ENCODE measurements at places on chromosomes 7 and 10.

DNA sequence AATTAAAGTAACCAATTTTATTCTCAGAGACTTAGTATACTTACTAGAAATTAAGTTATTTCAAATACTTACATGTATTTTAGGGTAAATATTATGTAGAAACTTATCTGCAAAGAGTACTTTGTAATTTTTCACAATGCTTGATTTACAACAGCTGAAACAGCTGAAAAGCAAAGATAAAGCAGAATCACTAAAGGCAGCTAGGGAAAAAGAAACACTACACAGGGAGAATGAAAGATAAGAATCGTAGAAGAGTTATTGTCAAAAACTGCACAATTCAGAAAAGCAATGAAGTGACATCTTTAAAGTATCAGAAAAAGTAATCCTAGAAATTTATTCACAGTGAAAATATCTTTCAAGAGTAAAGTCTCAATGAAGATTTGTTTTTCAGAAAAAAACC lies 69.7 kb upstream of the ZNF804B start:
- no peak for DNase-seq

- no peak for DNase-seq
Observed at GRCh38 chr10:90960355-90960814, 39.5 kb upstream of the ANKRD1 start.

DNA sequence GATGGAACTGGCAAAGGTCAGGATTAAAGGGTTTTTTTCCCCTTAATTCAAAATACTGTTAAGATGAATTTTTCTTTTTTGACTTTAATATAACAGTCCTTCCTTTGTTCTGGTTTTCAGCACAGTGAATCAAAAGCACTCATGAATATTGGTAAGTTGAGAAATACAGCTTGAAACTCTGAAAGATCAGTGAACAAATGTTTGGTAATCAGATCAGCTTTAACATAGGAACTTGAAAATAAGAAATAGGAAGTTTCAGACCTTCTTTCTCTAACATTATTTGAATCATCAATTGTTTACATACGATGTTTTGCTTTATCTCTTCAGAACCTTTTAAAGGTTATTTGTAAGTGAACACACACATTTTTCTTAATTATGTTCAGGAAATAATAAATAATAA lies 90.5 kb downstream of the SGMS1 start:
- DNase-seq = no peak

GRCh38 chr7:81803267-81803666 lies 33.4 kb upstream of the HGF start:
- no peak for DNase-seq

DNA sequence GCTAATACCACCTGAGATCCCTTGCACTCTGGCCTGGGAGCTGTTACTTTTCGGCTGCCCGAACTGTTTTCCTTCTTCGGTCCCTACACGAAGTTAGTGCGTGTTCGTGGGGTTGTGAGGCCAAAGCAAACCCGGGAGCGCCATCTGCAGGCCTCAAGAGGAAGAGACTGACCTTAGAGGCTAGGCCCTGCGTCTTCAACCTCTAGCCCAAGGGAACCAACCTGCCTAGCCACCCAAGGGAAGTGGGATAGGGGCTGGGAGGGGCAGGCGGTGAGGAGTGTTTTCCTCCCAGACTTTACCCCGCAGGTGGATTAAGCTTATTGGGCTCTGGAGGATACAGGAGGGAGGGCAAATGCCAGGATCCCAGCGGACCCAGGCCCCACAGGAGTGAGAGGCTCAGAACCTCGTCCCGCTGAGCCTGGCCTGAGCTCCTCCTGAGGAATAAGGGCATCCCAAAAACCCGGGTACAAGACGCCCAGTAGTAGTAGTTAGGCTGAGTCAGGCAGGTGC lies 1.7 kb upstream of the PAX2 start:
- DNase-seq = no peak

DNA sequence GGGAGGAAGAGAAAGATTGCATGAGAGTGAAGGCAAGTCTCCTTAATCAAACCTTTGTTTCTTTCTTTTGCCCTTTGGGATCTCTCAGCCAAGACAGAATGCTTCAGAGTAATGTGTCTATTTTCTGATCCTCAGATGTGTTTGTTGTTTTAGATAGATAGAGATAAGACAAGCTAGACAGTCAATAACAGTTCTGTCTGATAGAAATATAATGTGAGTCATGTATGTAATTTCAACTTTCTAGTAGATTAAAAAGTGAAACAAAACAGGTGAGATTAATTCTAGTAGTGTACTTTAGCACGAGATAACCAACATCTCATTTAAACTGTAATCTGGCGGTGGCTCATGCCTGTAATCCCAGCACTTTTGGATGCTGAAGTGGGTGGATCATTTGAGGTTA lies 159.2 kb downstream of the GATA3 start:
- no peak for DNase-seq

- DNase-seq = no peak
Observed at GRCh38 chr10:113880236-113880635, 25.8 kb downstream of the NHLRC2 start.

DNA sequence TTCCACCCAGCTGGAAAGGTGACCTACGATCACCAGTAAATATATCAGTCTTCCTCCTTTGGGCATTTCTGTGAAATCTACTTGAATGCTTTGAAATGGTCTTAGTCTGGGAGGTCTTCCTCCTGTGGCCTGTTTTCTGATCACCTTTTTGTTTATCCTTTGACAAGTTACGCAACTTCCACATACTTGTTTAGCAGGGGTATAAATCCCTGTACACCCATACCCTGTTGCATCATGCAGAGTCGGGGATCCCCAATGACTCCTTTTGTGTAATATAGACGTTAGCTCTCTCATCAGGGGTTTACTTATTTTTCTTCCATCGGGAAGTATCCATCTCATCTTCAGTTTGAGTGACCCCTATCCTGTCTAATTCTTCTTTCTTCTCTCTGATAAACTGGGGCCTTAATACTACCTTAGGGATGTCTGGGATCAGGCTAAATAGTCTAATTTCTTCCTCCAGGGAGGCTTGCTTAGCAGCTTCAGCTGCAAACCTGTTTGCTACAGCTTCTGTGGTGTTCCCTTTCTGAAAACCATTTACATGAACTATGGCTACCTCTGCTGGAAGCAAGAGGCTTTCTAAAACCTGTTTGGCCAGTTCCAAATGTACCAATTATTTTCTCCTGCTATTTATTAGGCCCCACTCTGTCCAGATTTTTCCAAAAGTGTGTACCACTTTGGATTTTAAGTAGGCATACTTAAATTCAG lies 25.8 kb downstream of the MAPK8 start:
- no peak for DNase-seq

- no peak for DNase-seq
Observed at GRCh38 chr10:58570979-58571378, 58.3 kb downstream of the BICC1 start.

GRCh38 chr10:1449021-1449420 lies 288.3 kb downstream of the ADARB2 start:
- DNase-seq = no peak

GRCh38 chr7:116810267-116811116 lies 51.9 kb upstream of the CAPZA2 start:
- DNase-seq = no peak

- no peak for DNase-seq
Observed at GRCh38 chr7:1384113-1384415, 75.2 kb downstream of the MICALL2 start.

DNA sequence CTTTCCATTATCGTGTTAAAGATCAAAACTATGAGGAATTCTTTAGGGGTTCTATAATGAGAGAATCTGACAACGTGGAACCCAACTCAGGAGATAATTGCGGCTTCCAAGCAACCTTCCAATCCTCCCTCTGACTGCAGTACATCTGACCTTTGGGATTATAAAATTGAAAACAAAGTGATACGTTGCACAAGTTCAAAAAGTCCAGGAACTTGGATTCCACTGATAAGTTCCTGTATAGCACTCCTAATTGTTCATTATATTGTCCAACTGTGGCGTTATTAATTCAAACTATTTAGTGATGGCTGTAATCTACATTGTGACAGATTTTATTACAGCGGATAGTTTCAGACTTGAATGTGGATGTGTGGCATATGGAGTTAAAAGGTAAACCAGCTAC lies 15.4 kb downstream of the MALRD1 start:
- DNase-seq = no peak

- no peak for DNase-seq
Observed at GRCh38 chr7:129438839-129439651, 4.8 kb downstream of the STRIP2 start.

GRCh38 chr7:80449836-80450235 lies 62.0 kb downstream of the GNAT3 start:
- DNase-seq = no peak

DNA sequence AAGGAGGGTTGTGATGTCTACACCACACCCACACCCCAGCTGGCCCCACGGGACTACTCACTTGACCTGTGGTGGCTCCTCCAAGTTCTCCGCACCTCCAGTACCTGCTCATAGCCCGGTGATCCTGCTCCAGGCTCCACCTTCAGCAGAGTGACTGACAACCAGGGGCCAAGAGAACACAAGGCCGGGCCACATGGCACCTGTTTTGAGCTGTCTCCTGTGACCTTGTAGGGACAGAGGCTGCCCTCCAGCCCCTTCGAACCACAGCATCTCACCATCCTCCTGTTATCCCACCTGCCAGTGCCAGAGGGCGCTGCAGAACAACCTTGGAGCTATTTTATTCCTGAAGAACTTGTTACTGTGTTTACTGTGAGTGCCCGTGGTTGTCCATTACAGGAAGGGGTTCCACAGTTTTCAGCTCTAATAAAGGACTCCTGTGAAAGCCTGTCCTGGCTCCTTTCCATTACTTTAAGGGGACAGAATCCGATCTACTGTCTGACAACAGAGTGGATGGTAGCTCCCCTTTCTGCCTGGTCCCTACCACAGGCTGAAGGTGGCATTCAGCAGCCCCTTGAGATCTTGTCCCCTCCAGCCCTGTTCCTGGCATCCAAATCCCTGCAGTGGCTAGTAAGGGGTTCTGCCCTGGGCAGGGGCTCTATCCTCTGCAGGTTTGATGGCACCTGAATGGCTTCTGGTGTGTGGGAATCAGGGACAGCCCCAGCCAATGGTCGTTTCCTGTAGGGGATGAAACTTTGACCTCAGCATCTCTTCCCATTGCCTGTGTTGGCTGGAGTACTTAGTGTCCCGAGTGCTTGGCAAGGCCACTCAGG lies 50.8 kb downstream of the C10orf120 start:
- DNase-seq = no peak

- no peak for DNase-seq
Observed at GRCh38 chr7:37960483-37960882, 40.0 kb downstream of the EPDR1 start.

- no peak for DNase-seq
Observed at GRCh38 chr7:153675131-153675530, 377.1 kb upstream of the DPP6 start.

DNA sequence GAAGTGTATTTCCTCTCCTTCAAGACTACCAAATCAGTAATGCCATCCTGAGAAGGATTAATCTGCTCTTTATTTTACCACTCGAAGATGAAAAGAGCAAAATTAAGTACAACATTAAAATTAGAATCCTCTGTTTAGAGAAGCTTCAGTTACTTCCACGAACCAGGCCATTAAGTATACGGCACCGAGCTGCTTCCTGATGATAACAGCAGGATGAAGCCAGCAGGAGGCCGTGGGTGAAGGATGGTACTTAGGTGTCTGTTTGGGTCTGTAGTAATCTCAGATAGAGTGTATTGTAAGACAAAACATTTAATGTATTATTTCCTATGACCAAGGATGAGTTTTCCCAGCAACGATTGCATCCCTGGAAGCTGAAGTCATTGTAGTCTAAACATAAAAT lies 362.8 kb downstream of the SFMBT2 start:
- DNase-seq = no peak

DNA sequence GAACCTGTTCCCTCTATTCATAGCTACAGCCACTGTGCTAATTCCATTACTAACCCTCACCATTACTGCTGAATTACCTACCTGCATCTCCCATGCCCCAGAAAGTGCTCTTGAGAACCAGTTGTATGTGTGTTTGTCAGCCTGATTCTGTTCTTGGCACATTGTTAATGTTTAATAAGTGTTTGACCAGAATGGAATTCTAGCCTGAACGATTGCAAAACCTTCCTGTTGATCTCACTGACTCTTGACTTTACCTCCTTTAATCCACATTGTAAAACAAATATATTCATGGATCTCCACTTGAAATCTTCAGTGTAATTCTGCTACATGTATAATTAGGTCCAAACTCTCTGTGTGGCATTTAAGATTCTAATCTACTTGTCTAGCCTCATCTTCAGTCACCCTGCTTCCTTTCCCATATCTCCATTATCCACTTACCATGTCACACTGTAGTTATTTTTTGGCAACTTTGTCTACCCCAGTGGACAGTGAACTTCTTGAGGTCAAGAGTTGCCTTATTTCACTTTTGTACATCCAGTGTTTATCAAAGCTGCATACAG lies 4.9 kb downstream of the ZNF277 start:
- no peak for DNase-seq

DNA sequence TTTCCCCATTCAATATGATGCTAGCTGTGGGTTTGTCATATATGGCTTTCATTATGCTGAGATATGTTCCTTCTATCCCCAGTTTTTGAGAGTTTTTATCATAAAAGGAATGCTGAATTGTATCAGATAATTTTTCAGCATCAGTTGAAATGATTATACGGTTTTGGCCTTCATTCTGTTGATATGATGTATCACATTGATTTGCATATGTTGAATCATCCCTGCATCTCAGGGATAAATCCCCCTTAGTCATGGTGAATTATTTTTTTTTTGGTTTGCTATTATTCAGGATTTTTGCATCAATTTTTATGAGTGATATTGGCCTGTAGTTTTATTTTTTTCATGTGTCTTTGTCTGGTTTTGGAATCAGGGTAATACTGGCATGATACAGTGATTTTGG lies 1152.3 kb upstream of the C7orf33 start:
- DNase-seq = no peak

DNA sequence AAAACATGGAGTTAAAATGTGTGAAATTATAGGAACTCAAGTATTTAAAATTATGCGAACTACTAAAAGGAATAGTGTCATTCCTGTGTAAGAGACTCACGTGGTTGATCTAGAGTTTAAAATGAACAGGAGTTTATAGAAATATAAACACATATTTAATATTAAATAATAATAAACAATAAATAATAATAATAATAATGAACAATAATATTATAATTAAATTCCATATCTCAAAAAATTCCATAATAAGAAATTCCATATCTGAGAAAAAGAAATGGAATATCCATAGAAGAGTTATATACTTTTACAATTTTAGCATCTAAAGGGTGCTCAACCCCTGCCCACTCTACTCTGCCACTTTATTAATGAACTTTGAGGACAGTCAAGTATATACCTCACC lies 429.6 kb downstream of the TNS3 start:
- DNase-seq = no peak

- DNase-seq = no peak
Observed at GRCh38 chr10:67288688-67289410, 363.0 kb downstream of the LRRTM3 start.

DNA sequence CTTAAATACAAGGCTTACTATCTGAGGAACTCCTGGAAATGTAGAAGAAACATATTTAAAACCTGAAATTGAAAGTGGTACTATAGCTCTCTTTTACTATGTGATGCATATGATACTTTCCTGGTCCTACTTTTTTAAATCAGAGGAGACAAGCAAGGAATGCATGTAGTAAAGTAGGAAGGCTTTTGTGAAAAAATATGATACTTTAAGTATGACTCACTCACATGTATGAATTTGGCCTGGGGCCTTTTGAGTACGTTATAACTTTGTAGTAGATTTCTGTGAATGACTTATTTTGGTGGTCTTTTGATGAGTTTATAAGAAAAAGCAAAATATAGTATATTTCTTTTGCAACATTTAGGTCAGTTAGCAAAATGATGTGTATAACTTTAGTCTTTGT lies 53.8 kb downstream of the TAX1BP1 start:
- DNase-seq = no peak
